ENCODE measurements at places on chromosomes 4 and X.

GRCh38 chrX:40172401-40173142 lies 74.8 kb upstream of the BCOR start:
- DNase-seq: no peak

DNA sequence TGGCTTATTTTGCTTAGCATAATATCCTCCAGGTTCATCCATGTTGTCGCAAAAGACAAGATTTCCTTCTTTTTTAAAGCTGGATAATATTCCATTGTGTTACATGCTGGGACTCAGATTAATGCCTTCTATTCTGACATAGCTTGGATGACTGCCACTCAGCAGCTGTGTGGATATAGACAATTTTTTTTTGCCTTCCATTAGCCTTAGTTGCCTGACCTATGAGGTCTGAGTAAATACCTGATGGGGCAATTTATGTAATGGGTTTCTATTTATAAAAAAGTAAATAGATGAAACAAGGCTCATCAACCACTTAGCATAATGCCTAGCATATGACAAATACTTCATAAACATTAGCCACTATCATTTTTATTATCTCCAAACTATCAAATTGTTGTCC lies 515.4 kb downstream of the ZNF674 start:
- no peak for DNase-seq

DNA sequence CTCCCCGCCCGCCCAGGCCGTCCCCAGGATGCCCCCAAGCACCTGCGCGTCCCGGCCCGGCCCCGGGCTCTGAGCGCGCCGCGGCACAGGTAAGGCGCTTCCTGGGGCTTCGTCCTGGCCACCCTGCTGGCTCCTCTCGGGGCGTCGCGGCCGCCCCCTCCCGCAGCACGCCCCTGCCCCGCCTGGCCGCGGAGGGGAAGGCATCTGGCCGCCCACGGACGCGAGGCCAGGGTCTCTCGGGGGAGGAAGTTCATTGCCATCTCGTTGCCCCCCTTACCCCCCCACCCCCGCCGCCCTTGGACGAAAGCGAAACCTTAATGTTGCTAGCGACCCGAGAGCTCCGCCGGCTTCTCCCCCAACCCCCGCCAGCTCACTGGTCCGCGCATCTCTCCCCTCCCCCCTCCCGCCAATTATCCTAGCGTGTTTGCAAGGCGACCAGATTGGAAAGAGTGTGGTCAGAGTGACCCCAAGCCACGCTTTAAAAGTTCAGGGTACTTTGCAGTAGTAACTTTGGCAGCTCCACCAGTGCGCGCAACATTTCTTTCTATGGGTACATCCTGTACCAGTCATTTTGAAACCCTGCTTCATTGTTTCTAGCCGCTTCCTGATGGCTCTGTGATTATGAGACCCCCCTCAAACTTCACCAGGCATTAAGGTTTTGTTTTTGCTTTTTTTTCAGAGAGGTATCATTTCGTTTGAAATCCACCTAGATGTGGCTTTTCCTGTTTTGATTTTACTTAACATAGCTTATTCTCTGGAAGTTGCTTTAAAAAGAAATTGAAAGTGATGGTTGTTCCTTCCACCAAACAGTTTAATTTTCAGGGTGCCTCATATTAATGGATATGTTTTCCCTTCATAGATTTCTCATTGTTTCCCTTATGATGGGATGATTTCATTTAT lies 626 bp downstream of the TBC1D1 start:
- peak; percentile 32 for DNase-seq

- no peak for DNase-seq
Measured at GRCh38 chrX:119482041-119482440, 13.8 kb downstream of the SLC25A5 start.

- no peak for DNase-seq
Measured at GRCh38 chrX:7638078-7638710, 204.8 kb upstream of the VCX start.

GRCh38 chr4:20337261-20337664 lies 85.6 kb downstream of the SLIT2 start:
- DNase-seq: no peak

DNA sequence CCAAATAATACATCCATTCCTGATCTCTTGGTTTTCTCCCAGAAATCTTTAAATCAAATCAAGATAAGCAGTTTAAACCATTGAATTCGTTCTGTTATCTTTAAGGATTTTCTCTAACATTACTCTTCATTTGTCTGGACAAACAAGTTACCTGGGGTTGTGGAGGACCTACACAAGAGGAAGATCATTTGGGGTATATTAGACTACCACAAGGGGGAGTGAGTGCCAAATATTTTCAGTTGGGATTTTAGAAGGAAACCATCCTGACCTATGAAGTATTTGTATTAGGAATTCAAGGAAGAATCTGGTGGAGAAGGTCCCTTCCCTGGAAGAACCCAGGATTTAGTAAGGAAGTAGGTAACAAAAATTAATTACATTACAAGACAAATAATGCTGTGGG lies 12.0 kb upstream of the DCHS2 start:
- DNase-seq: no peak

- no peak for DNase-seq
Measured at GRCh38 chr4:137226900-137227299, 305.4 kb downstream of the PCDH18 start.

DNA sequence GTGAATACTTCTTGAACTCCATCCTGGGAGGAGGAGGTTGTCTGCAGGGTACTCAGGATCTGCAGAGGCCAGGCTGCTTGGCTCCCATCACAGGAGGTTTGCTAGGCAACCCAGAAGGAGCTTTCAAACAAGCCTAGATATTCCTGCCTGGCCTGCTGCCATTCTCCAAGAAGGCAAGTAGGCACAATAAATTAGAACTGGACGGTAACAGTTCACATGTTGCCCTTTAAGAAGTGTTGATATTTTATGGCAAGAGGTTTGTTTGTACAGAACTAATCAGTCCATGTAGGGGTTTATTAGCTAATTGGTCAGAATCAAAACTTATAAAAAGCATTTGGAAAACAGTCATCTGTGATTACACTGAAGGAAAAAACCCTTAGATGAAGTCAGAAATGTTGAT lies 39.3 kb downstream of the SYNPO2 start:
- DNase-seq: no peak

- no peak for DNase-seq
Measured at GRCh38 chr4:47831026-47831679, 6.7 kb downstream of the CORIN start.

- no peak for DNase-seq
Measured at GRCh38 chr4:74578329-74578728, 133.4 kb downstream of the AREG start.

DNA sequence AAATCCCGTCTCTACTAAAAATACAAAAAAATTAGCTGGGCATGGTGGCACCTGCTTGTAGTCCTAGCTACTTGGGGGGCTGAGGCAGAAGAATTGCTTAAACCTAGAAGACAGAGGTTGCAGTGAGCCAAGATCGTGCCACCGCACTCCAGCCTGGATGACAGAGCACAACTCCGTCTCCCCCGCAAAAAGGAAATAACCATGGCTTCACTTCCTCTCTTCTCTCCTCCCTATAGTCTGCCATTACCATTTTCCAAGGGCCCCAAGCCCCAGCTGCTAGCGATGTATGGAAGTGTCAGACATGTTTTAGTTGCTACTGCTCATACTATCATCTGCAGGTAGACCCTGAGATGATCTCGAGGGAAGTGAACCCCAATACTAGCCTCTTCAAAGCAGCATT lies 177.3 kb upstream of the FAM9B start:
- DNase-seq: no peak

DNA sequence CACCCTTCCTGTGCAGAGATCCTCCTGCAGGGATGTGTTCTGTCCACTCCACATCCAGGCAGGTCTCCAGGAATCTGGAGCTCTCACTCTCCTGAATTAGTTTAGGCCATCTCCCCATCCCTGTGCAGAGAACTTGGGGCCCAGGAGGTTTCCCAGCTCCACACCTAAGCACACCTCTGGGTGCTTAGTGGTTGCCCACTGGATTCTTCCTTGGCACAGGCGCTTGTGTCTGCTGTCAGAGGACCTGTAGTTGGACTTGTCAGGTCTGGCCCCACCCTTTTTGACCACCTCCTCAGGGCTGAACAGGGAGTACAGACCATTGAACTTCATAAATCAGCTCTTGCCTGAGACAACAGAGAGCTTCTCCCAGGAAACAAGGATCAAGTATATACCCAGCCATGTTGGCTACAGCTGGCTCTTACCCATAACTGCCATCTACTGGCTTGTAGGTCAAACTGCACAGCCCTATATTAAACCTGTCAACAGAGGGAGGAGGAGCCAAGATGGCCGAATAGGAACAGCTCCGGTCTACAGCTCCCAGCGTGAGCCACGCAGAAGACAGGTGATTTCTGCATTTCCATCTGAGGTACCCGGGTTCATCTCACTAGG lies 275.5 kb downstream of the PPARGC1A start:
- no peak for DNase-seq

DNA sequence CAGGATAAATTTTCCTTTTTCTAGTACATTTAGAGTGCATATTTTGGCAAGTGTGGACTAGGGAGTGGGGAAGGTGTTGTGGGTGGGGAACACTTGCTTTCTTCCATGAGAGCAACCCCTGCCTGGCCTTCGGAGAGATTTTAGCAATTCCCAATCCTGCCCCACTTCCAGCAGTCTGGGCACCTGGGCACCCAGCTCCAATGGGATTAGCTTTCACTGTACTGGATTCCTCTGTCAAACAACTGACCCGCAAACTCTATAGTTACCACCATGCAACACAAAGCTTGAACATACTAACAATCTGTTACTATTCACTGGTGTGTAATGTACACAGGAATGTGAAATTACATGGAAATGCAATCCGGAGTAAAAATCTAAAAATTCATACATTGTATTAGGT lies 50.3 kb downstream of the SH3RF1 start:
- DNase-seq: no peak

DNA sequence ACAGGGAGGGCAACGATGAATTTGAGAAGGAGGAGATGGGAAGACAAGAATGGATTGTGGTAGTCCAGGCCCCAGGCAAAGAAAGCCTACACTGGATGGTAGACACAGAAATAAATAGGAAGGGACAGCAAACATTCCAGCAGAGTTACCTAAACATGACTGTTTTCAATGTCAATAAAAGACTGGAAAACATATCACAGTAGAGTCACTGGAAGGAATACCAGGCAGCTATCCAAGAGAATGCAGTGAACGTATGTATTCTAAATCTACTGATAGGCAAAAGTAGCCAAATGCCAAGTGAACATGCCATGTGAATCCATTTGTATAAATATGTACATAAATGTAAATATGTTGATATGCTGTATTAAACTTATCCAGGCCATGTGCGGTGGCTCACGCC lies 183.0 kb downstream of the PALLD start:
- DNase-seq: no peak

- no peak for DNase-seq
Measured at GRCh38 chrX:72202792-72203401, 21.3 kb downstream of the PIN4 start.

DNA sequence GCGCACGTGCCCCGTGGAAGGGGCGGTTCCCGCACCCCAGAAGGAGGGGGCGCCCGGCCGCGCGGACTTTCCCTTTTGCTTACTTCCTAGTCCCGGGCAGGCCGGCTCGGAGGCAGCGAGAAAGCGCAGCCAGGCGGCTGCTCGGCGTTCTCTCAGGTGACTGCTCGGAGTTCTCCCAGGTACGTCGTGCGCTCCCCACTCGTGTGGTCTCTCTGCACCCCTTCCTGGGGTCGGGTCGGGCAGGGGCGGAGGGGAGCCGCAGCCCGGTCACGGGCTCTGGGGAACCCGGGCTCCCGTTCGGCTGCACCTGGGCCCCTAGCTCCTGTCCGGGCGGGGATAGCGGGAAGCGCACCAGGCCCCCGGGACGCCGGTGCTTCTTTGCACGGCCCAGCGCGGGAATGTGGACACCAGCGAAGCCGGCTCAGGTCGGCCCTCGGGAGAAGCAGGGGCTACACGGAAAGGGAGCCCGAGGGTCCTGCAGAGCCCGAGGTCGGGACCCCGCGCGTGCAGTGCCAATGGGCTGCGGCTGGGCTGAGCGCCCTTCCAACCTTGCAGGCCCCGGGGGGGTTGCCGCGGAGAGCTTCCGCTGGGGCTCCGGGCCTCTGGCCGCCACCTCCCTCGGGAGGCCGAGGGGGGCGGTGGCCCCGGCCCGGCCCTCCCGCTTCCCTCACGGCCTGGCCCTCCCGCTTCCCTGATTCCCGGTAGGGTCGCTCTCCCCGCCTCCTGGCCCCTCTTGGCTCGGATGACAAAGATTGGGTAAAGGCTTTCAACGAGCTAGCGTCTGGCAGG lies at the start of gene TLR2:
Gene TLR2, plus strand, starts transcription at position 99 of the 789 bp plus-strand sequence. CDS start 18,628 bp downstream, outside the sequence.
- DNase-seq: peak; percentile 30

DNA sequence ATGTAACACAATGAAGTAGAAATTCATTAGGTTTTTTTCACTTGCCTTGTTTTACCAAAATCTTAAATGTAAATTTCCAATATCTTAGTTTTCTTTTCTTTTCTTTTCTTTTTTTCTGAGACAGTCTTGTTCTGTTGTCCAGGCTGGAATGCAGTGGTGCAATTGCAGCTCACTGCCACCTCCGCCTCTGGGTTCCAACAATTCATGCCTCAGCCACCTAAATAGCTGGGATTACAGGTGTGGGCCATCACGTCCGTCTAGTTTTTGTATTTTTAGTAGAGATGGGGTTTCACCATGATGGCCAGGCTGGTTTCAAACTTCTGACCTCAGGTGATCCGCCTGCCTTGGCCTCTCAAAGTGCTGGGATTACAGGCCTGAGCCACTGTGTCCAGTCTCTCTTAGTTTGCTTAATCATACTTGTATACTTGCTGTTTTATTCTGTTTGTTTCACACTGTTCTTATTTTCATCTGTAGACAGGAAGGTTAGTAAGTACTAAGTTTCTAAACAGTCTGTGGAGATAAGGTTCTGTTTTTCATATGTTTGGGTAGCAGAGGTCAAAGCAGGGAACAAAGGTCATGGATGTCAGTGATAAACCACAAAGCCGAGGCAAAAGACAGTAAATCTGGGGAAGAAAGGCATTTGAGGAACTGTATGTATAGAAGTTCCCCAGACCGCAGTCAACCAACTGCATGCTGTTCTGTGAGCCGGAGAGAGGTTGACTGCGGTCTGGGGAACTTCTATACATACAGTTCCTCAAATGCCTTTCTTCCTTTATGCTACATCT lies 129.1 kb downstream of the CBR4 start:
- DNase-seq: no peak

GRCh38 chrX:140064993-140065392 lies 99.7 kb upstream of the CXorf66 start:
- DNase-seq: no peak

- no peak for DNase-seq
Measured at GRCh38 chr4:7542781-7543180, 108.1 kb upstream of the PSAPL1 start.

GRCh38 chr4:124334119-124334518 lies 378.4 kb downstream of the ANKRD50 start:
- no peak for DNase-seq
